ENCODE measurements at places on chromosomes 4 and X.

- DNase-seq: no peak
Observed at GRCh38 chrX:147803948-147804347, 107.8 kb upstream of the FMR1 start.

DNA sequence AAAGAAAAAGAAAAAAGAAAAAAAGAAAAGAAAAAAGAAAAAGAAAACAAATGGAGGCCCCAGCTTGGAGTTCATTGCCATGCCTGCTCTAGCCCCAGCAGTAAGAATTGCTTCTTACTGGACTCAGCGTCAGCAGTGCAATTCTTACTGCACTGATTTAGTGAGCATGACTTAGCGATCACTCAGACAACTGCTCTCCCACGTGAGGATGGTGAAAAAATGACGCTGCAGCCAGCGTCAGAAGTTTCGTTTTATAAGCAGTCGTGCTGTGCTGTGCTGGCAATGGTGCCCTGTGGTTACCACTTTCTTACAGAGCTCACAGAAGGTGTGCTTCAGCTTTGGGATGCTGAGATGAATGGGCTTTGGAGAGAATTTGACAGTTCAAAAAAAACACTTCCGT lies 68.3 kb upstream of the DDX3X start:
- DNase-seq: peak; percentile 15

GRCh38 chrX:149759824-149760223 lies 14.0 kb upstream of the HSFX1 start:
- DNase-seq: no peak

DNA sequence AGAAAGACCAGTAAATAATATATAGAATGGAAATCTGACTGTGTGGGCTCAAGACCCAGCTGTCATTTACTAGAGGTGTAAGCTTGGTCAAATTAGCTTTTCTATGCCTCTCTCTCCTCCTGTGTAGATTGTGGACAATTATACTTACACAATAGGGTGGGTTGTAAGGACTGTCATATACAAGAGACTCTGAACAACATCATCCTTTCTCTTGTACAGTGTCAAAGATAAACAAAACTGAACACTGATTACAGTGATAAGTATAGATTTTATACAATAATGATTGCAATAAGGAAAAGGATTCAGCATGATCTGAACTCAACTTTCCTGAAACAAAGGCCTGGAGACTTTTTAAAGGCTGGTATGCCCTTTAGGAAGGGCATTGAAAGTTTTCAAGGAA lies 429.2 kb upstream of the HS3ST1 start:
- DNase-seq: no peak

DNA sequence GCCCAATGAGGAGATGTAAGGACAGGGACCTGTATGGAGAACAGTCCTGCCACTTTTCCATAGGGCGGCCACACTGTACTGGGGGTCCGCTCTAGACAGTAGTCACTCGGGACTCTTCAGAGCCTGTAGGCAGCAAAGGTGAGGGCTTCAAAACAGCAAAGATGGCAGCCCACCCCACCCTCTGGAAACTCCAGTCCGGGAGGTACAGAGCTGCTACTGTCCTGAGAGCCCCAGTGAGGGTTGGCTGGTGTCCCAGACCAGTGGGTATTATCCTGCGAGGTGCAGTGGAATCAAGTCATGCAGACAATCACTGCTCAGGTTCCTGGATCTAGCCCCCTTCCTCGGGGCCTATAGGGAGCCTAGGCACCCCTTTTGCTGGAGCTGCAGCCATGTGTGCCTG lies 784.6 kb upstream of the GRID2 start:
- DNase-seq: no peak

DNA sequence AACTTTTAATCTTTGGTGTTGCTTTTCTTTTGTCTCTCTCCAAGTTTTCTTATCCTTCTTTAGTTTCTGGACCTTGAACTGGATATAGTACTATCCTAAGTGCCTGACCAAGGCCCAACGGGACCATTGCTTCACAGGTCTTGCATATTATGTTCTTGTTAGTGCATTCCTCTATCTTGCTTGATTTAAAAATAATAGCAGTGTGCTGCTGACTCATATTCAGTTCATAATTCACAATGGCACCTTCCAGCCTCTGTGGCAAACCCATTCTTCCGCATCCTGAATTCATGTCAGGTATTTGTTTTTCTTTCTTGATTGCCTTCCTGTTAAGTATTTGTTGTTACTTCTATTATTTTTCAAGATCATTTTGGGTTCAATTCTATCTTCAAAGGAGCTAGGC lies 197.1 kb upstream of the GIMD1 start:
- DNase-seq: no peak

DNA sequence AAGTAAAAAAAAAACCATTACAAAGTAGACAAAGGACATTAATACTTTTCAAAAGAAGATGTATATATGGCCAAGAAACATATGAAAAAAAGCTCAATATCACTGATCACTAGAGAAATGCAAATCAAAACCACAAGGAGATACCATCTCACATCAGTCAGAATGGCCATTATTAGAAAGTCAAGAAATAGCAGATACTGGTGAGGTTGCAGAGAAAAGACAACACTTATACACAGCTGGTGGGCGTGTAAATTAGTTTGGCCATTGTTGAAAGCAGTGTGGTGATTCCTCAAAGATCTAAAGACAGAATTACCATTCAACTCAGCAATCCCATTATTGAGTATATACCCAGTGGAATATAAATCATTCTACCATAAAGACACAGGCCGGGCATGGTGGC lies 39.3 kb downstream of the TASL start:
- DNase-seq: no peak

DNA sequence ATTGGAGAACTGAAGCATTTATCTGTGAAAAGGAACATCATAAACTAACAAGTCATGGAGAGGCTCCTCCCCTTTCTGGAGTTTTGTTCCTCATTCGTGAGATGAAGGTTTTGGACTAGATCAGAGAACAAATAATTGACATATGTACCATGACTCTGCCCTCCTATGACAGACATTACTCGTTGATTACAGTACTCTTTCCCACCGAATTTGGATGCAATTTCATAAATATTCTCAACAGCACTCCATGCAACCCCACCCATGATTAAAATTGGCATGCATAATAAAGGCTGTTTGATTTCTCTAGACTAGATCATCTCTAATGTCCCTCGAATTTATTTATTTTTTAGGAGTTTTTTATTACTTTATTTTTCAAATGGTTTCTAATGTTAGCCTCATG lies 258.9 kb upstream of the LDB2 start:
- no peak for DNase-seq

DNA sequence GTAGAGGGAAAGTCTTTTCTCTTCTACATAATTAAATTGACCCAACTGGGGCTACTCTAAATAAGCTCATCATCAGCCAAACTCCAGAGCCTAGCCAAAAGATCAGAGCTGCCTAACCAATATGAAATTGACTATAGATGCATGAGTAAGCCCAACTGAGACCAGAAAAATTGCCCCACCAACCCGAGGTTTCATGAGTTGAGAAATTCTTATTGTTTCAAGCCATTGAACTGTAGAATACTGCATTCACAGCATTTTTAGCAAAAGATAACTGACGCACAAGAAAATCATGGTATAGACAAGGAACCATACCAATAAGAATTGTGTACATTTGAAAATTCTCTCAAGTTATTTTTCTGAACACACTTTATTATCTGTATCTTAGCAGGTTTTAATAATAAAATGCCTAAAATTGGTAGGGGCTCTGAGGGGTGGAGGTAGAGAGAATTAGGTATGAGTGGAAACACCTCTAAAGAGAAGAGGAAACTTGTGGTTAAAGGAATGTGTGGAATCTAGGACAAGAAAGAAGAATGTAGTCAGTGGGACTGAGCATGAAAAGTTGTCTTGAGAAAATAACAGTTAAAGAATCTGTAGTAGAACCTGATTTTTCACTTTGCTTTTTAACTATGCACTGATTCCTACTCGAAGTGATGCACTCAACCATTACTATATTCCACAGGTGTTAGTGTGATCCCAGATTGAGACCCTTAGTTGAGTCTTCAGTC lies 200.9 kb upstream of the PPP1R2C start:
- no peak for DNase-seq

GRCh38 chr4:122625156-122625555 lies 4.3 kb upstream of the IL21 start:
- no peak for DNase-seq
